ENCODE measurements at places on chromosomes 4 and X.

GRCh38 chrX:54529151-54529550 lies 868 bp upstream of the GNL3L start:
- no peak for DNase-seq

DNA sequence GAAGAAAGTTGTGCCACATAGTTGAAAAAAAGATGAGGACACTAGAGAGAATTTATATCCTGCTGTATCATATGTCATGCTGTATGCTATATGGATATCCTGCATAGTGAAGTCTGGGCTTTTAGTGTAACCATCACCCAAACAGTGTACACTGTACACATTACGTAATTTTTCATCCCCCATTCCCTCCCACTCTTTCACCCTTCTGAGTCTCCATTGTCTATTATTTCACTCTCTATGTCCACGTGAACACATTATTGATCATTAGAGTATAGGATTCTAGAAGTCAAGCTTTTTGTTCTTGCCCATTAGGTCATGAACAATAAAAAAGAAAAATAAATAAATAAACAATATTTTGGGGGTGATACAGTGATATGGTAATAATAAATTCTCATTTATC lies 18.0 kb upstream of the FRYL start:
- no peak for DNase-seq

DNA sequence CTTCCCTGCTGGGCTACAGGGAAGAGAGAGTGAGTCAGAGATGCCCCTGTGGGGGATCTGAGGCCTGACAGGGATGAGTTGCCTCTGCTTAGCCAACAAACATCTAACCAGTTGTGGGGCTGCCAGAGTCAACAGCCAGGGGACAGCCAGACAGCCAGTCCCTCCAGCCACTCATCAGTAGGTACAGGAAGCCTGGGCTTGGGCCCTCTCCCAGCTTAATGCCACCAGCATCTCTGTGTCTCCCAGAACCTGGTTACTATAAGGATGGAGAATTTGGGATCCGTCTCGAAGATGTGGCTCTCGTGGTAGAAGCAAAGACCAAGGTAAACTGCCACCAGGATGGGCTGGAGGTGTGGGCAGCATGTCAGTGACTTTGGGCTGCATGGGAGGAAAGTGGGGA lies 17.3 kb upstream of the SASH3 start:
- no peak for DNase-seq

- DNase-seq: no peak
Measured at GRCh38 chr4:12207396-12207795, 778.7 kb upstream of the HS3ST1 start.

DNA sequence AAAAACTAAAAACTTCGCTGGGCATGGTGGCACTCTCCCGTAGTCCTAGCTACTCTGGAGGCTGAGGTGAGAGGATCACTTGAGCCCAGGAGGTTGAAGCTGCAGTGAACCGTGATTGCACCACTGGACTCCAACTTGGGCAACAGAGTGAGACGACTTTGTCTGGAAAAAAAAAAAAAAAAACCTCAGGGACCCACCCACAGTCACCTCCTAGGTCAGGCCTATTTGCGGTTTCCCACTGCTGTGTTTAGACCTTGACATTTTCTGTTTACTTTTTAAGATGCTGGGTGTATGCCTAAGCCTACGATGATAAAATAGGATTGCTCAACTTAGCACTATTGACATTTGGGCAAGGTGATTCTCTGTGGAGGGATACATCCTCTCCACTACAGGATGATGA lies 197.4 kb upstream of the TBL1X start:
- DNase-seq: no peak

- DNase-seq: no peak
Measured at GRCh38 chr4:7247946-7248345, 55.6 kb downstream of the SORCS2 start.

DNA sequence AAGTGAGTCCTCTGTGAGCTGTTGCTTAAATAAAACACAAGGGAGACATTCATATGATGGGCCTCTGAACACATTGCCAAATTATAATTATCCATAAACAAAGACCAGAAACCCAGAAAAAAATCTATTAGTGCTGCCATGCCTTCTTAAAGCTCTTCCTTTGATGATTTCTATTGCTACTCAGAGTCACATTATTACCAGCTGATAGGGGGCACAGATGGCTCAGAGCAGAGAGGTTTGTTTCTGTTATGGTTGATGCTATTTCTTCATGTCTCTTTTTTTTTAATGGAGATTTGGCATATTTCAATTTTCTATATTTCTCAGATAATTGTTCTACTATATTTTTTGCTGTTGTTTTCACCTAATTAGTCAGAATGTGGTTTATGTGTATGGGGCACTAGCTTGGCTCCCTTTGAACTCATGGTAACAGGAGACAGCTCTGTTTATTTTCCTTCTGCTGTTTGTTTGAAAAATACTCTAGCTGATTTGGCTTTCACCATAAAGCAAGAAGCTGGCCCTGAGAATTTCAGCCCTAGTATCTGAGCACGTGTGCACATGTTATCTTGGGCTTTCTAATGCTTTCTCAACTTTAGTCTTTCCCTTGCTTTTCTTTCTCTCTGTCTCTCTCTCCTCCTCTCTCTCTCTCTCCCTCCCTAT lies 568.8 kb downstream of the PPARGC1A start:
- no peak for DNase-seq

DNA sequence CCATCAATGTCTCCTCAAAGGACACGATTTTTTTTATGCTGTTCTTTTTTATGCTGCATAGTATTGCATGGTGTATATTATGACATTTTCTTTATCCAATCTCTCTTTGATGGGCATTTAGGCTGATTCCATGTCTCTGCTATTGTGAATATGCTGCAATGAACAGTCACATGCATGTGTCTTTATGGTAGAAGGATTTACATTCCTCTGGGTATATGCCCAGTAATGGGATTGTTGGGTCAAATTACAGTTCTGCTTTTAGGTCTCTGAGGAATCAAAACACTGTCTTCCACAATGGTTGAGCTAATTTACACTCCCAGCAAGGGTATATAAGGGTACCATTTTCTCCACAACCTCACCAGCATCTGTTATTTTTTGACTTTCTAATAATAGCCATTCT lies 113.9 kb downstream of the GRIA3 start:
- no peak for DNase-seq
